Activated CD4-positive, CD25-positive, alpha-beta regulatory T cell treated with anti-CD3 and anti-CD28 coated beads, Interleukin-2, amount 50 U/mL, for 24 hours (primary cell): ENCODE measurements at places on chromosomes 12 and 14.

- ATAC-seq, result no peak
Observed at GRCh38 chr14:26255213-26255612, 342.6 kb downstream of the NOVA1 start.

- ATAC-seq, result peak; percentile 68
Observed at GRCh38 chr12:9118158-9118557, 2.4 kb upstream of the A2M start.

- no peak for ATAC-seq
Observed at GRCh38 chr12:10618338-10618987, 5.1 kb upstream of the MAGOHB start.

GRCh38 chr14:62697461-62697860, 347.8 kb downstream of the KCNH5 start:
- ATAC-seq, result no peak

DNA sequence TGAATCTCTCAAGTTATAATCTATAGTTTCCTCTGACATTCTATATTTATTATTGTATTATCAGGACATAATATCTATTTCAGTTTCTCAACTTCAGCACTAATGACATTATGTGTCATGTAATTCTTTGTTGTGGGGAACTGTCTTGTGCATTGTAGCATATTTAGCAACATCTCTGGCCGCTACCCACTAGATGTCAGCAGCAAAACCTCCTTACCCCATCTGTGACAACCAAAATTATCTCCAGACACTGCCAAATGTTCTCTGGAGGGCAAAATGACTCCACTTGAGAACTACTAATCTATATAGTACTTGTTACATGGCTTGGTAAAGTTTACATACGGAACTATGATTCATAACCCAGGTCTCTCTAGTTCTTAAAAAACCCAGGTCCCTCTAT, 110.2 kb downstream of the RASSF9 start:
- no peak for ATAC-seq

DNA sequence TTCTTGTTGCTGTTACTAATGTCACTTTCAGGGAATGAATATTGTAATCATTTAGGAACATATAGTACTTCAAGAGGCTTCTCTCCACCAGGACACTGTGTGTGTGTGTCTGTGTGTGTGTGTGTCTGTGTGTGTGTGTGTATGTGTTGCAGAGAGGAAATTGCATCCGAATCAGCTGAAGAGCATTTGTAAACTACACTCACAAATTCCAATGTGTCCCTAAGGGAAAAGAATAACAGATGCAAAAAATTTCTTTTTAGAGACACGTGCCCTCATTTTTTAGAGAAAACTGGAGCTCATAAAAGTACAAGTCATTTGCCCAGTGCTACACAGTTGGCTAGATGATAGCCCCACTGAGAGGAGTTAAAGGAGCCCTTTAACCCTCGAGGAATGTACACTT, 168.8 kb downstream of the ANO4 start:
- ATAC-seq, result no peak

DNA sequence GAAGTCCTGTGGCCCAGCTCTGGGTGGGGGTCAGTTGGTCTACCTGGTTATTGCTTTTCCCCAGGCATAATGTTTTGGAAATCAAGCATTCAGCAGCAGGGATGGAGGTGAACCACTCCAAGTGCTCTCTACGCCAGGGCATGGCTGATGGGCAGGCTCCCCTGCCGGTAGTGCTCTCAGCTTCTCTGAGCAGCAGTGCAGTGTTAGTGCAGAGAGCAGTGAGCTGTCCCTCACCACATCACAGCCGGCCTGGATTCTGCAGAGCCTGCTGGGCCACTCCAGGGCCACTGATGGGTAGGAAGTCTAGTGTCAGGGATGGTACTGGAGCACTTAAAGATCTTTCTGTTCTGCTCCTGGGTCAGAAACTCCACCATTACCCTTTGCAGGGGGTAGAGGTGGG, 151.1 kb downstream of the CALM1 start:
- no peak for ATAC-seq

DNA sequence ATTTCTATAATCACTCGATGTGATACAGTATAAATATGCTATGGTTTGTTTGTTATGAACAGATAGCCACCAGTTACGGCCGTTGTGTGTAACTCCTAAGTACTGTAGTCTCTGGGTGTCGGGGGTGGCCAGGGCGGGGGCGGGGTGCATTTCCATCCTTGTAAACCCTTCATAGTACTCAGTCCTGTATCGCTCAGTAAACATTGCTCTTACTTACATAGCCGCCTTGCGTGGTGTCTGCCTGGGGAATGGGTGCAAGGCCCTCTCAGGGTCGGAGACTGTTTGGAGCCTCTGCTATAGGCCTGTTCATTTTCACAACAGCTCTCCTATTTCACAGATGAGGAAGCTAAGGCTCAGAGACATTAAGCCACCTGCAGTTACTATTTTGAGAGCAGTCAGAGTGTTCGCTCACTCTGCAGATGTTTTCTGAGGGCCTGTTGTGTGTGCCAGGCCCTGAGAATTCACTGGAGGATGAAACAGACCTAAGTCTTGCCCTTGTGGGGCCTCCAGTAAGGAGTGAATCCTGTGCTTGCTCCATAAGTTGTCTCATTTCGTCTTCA, 42.5 kb downstream of the JDP2 start:
- no peak for ATAC-seq
